WTC11 (cell line): ENCODE measurements at places on chromosomes 6 and 20.
A peak's percentile ranks its signal among the peaks of the same experiment; 100 is the strongest.

GRCh38 chr20:17816804-17817587 lies 117.2 kb downstream of the BANF2 start:
- H3K4me1 ChIP-seq = peaks cover under 1% of the 10 kb centered on the region; the same call in 1 of the 2 replicates
- no peak overlapping the region for H3K4me3 ChIP-seq
- no peaks in the 10 kb centered on the region for H3K27me3 ChIP-seq
- DNase-seq = no peak

DNA sequence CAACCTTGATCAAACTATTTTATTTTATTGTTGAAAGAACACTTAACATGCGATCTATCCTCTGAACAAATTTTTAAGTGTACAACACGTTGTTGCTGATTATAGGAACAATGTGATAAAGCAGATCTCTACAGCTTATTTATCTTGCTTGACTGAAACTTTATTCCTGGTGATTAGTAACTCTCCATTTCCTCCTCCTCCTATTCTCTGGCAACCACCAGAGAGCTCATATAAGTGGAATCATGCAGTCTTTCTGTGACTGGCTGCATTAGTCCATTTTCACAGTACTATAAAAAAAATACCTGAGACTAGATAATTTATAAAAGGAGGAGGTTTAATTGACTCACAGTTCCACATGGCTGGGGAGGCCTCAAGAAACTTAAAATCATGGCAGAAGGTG lies 218.1 kb downstream of the LRFN2 start:
- DNase-seq = no peak
- peaks cover 2% of the 10 kb centered on the region; the same call in 1 of the 2 replicates for H3K36me3 ChIP-seq
- H3K27me3 ChIP-seq = no peaks in the 10 kb centered on the region
- H3K4me1 ChIP-seq = peaks cover 13% of the 10 kb centered on the region

- no peaks in the 10 kb centered on the region for H3K27me3 ChIP-seq
- DNase-seq = no peak
- peaks cover 29% of the 10 kb centered on the region for H3K4me1 ChIP-seq
- H3K27ac ChIP-seq = no peak overlapping the region
- H3K4me3 ChIP-seq = no peak overlapping the region
- H3K36me3 ChIP-seq = no peaks in the 10 kb centered on the region
Measured at GRCh38 chr20:12416281-12416680, 498.6 kb downstream of the BTBD3 start.

- peak; percentile 76 for DNase-seq
- H3K27ac ChIP-seq = peak within 1 kb of the TSS; percentile 100
- H3K27me3 ChIP-seq = no peaks in the 10 kb centered on the region
- peak within 1 kb of the TSS; percentile 83 for H3K4me3 ChIP-seq
- peaks cover 41% of the 10 kb centered on the region for H3K4me1 ChIP-seq
Measured at GRCh38 chr20:2101057-2101864, at the start of gene STK35. STK35 (plus strand) TSS chr20:2101827; CDS start chr20:2101882, 55 bp downstream.

DNA sequence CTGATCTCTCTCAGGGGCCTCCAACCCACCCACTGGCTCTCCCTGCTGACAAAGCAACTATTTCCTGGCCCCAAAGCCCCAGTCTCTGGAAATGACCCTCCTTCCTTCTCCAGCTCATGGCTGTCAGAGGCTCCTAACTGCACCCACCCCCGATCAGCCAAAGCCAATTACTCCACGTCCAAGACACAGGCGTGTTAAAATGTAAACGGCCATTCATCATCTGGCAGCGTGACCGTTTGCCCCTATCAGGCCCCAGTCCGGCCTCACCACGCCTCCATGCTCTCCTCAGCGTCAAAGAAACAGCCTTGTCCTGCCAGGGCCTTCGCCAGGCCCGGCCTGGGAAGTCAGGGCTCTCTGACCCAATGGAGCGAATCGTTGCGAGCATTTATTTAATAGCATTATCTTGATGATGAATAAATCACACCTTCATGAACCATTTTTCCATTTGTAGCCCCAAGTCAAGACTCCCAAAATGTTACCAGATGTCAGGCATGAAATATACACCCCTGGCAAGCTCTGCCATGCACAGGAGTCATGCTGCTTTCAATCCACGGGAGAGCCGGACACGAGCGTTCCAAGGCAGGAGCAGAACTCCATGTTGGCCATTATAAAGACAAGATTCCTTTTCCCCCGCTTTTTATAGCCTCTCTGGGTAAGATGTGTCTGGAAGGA lies 17.7 kb downstream of the RIPOR3 start:
- no peak overlapping the region for H3K4me3 ChIP-seq
- H3K27ac ChIP-seq = 0 out of 2 replicates have a peak overlapping the region, but pooled peaks have one; percentile 9
- no peak for DNase-seq
- H3K27me3 ChIP-seq = no peaks in the 10 kb centered on the region; the same call in 1 of the 2 replicates
- H3K4me1 ChIP-seq = peaks cover 20% of the 10 kb centered on the region
- H3K36me3 ChIP-seq = no peaks in the 10 kb centered on the region

DNA sequence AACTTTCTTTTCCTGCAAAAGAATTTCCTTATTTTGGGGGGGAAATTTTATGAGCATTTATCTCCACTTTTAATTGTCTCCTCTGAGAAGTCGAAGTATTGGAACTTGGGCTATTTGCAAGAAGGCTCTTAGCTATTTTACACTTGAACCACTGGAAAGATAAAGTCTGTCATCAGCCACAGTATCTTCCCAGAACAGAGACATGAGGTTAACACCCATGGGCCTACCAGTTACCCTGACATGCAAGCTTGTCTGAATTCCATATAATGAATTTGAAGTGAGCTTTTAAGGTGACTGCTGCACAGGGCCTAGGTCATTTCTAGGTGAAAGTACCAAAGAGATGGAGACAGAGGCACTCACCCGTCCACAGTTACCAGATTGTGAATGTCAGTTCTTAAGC lies 193.1 kb downstream of the SIM1 start:
- no peak overlapping the region; the same call in 1 of the 2 replicates for H3K27ac ChIP-seq
- no peak overlapping the region for H3K4me3 ChIP-seq
- H3K36me3 ChIP-seq = peaks cover 11% of the 10 kb centered on the region
- H3K27me3 ChIP-seq = no peaks in the 10 kb centered on the region

DNA sequence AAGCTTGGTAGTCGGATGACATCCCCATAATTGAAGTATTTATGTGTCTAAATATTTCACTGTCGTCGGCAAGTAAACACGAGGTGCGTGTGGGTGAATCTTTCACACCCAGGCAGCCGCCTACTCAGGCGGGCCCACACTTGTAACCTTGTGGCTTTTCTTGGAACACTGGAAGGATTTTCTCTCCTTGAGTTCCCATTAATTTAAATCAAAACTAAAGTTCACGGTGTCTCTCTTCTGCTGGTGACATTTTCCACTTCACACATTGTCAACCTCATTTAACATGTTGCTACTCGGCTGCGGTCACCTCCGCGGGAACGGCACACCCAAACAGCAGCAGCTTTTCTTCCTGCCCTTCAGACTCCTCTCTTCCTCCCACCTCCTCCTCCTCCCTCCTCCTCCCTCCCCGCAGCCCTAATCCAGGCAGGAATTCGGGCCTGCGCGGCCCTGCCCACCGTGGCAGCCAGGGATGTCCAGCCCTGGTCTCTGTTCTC lies 336.6 kb downstream of the QKI start:
- H3K27ac ChIP-seq = no peak overlapping the region
- peaks cover 10% of the 10 kb centered on the region for H3K27me3 ChIP-seq
- no peak overlapping the region for H3K4me3 ChIP-seq

GRCh38 chr20:19970256-19970765 lies 46.9 kb upstream of the NAA20 start:
- no peaks in the 10 kb centered on the region for H3K27me3 ChIP-seq
- no peak for DNase-seq
- no peaks in the 10 kb centered on the region for H3K36me3 ChIP-seq

DNA sequence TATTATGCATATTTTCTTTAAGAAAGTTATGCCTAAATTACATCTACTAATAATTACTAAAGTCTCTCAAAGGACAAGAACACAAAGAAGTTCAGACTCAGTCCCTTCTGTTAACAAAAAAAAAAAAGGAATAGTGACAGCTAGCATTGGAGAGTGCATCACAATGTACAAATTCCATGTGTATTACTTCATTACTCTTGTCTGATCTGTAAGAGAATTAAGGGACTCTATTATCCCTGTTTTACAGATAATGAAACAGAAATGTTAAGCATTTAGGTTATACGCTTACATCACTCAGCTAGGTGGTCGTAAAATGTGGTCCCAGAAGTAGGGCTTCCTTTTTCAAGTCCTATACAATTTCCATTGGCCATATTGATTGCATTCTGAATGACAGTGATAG lies 17.2 kb upstream of the VNN1 start:
- no peak for DNase-seq
- no peaks in the 10 kb centered on the region for H3K4me1 ChIP-seq
- no peak overlapping the region for H3K27ac ChIP-seq
- no peaks in the 10 kb centered on the region for H3K36me3 ChIP-seq
- H3K4me3 ChIP-seq = no peak overlapping the region

DNA sequence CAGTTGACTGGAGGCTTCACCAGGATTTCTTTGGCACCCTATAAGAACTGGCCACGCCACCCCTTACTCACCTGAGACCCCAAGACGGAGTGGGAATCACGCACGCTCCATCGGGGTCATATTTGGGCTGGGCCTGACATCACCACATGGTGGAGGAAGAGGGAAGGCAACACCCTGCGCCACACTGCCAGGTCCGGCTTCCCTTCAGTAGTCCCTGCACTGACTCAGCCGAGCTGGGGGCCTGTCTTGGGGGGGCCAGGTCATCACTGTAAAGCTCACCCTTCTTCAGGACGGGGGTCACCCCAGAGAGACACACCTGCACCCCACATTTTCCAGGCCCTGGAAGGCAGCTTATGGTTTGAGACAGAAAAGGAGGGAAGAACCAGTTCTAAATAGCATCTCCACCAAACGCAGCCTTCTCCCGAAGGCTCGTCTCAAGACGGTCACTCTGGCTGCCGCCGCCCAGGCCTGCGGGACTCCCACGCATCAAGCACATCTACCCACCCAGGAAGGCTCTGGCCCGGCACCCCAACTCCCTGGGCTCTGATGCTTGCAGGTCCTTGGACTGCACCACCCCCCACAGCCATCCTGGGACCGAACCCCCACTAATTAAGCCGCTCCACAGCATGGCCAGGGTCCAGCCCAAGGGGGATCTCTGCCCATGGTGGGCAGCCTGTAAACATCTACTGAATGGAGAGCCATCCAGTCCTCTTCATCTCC lies 51.8 kb downstream of the GINS1 start:
- H3K27ac ChIP-seq = no peak overlapping the region
- peaks cover 32% of the 10 kb centered on the region for H3K36me3 ChIP-seq
- H3K4me1 ChIP-seq = no peaks in the 10 kb centered on the region

GRCh38 chr6:158083455-158084325 lies 84.4 kb downstream of the SERAC1 start:
- no peaks in the 10 kb centered on the region for H3K4me1 ChIP-seq
- no peaks in the 10 kb centered on the region for H3K27me3 ChIP-seq
- peaks cover 27% of the 10 kb centered on the region for H3K36me3 ChIP-seq
- H3K27ac ChIP-seq = no peak overlapping the region
- H3K4me3 ChIP-seq = no peak overlapping the region

- no peak overlapping the region for H3K27ac ChIP-seq
- H3K36me3 ChIP-seq = no peaks in the 10 kb centered on the region
- H3K4me1 ChIP-seq = peaks cover 17% of the 10 kb centered on the region
- no peak for DNase-seq
Measured at GRCh38 chr6:46293641-46294316, 123.0 kb upstream of the ENPP5 start.

GRCh38 chr6:17318435-17319165 lies 37.4 kb downstream of the RBM24 start:
- H3K27me3 ChIP-seq = no peaks in the 10 kb centered on the region
- DNase-seq = no peak
- no peak overlapping the region for H3K27ac ChIP-seq
- peaks cover 4% of the 10 kb centered on the region; the same call in 1 of the 2 replicates for H3K4me1 ChIP-seq
- no peaks in the 10 kb centered on the region for H3K36me3 ChIP-seq

DNA sequence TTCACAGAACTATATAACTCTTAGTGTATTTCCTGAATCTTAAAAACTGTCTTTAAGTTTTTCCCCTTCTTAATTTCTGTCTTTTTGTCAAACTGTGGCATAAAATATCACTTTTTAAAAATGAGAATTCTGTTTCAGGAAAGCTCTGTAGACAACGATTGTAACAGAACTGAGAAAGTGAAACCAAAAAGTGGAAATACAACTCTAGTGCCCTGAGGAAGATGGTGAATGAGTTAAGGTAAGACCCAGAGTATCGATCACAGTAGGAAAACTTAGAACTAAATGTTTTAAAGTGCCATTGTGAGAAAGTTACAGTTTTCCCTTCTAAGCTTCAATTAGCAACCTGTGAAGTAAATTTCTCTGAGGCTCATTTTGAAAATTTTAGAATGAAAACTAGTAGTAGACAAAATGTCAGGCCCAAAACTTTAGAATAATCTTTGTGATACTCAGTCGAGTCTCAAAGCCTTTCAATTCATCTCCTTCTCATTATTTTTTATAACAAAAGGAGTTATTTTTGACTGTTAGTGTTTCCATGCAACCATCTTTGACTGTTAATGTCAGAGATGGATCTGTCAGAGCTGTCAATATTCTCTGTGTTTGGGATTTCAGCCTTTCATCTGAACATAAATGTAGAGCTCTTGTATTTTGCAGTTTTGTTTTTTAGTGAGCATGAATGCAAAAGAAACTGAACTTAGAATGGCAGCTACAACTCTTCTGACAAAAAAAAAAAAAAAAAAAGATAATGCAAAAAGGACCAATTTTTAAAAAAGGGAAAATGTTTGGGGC lies 19.0 kb upstream of the TRDN start:
- no peak for DNase-seq
- 0 out of 2 replicates have a peak, but pooled peaks cover 2% of the 10 kb centered on the region for H3K4me1 ChIP-seq
- no peaks in the 10 kb centered on the region for H3K27me3 ChIP-seq
- H3K27ac ChIP-seq = no peak overlapping the region

DNA sequence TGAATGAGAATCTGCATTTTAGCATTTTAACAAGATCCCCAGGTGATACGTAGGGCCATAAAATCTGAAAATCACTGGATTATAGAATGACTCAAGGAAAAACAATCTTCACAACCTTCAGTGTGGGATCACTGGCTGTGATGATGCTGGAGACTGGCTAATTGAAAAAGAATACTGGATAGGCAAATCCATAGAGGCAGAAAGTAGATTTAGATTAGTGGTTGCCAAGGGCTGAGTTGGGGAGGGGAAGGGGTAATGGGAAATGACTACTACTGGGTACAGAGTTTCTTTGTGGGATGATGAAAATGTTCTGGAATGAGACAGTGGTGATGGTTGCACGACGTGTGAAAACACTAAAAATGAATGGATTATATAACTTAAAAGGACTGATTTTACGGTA lies 84.1 kb downstream of the CDK19 start:
- no peak overlapping the region for H3K27ac ChIP-seq
- no peaks in the 10 kb centered on the region for H3K27me3 ChIP-seq
- H3K4me1 ChIP-seq = no peaks in the 10 kb centered on the region
- DNase-seq = no peak

GRCh38 chr20:57346477-57346876 lies 4.6 kb upstream of the RAE1 start:
- peak; percentile 81 for DNase-seq

DNA sequence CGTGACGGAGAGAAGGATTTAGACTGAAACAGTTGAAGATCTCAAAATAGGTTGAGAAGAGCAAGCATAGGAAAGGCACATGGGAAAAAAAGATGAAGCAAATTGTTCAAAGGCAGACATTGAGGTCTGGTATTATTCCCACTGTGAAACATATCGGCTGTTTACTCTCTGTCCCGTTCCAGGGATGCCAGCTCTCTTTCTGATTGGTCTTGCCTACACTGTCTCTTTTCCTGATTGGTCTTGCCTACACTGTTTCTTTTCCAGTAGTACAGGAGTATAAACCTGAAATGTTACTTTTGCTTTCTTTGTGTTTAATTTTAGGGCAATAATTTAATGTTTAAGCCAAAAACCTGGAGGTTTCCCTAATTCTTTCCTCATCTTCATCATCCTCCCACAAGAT lies 226.5 kb upstream of the MCHR2 start:
- H3K4me3 ChIP-seq = no peak overlapping the region
- 0 out of 2 replicates have a peak, but pooled peaks cover 4% of the 10 kb centered on the region for H3K4me1 ChIP-seq
- no peaks in the 10 kb centered on the region for H3K36me3 ChIP-seq
- DNase-seq = no peak
